ENCODE measurements at places on chromosomes 1 and 21.

DNA sequence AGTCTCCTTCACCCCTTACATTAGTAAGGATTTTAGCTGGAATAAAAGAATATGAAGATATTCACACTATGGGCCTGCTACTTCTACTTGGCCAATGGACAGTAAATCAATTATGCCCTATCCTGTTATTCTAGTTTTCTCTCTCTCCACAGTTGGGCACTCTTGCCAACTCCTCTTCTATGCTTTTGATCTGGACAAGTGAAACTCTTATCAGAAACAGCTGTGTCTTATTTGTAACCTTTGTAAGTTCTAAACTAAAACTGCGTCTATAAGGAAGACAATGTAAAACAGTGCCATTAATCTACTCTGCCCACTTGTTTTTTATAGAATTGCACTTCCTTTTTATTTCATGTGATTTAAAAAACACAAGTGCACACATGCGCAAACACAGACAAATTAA is 244.0 kb upstream of the DMRTA2 start:
- DNase-seq, result no peak

GRCh38 chr1:232477728-232478127 is 152.2 kb downstream of the SIPA1L2 start:
- no peak for DNase-seq

DNA sequence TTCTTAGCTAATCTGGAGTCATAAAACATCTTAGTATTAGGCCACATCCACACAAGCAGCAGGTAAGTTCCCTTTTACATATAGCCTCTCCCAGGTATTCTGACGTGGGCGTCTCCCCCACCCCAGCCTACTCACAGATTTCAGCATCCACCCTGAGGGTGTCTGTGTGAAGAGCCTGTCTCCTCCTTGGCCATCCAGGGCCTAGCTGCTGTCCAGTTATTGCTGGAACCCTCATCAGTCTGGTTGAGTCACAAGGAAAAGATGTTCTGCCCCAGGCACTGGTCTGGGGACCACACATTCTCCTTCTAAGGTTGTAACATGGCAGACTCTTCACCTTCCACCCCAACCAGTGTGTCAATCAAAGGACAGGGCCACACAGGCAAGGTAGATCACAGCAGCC is 57.6 kb downstream of the ETS2 start:
- DNase-seq, result no peak

- DNase-seq, result no peak
Measured at GRCh38 chr1:31624731-31625514, 7.4 kb downstream of the HCRTR1 start.

DNA sequence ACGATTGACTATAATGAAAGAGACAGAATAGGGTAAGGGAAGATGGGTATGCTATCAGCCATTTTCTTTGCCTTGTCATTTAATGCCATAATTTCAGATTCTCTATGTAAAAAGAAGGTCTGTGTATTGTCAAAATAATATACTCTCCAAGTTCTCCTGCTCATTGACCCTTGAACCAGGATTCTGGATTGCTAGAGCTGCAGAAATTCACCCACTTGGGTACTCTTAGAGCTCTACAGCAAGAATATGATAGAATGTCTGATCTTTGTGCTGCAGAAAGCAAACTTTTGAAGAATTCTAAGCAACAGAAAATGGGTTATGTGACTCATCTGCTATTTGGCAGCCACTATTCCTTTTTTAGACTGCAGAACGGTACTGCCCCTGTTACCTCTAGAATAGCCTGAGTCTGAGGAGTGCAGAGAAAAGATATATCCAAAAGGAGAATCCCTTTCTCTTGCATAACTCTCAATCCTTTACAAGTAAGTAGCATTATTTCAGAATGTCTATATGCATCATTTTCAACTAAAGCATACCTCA is 78.2 kb upstream of the TENT5C start:
- no peak for DNase-seq

DNA sequence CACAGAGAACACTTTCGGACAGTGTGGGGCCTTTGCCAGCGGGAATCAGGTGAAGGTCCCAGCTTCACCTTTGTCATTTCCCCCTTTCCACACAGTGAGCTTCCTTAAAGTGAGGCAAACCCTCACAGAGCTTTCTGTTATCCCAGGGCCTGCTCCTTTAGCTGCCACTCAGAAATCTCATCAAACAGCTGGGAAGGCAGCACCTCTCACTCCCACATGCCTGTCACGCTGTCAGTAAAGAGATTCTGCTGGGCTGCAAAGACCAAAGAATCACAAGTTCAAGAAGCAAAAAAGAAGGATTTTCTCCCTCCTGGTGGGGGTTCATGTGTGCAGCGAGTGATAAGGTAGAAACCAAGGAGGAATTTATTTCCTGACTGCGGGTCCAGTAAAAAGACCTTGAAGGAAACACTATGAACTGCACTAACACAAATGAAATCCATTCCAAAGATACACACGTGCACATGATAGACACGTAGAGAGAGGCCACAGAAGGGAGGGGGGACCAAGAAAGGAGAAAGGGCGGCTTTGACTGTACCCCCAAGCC is 44.0 kb downstream of the HTR6 start:
- no peak for DNase-seq

DNA sequence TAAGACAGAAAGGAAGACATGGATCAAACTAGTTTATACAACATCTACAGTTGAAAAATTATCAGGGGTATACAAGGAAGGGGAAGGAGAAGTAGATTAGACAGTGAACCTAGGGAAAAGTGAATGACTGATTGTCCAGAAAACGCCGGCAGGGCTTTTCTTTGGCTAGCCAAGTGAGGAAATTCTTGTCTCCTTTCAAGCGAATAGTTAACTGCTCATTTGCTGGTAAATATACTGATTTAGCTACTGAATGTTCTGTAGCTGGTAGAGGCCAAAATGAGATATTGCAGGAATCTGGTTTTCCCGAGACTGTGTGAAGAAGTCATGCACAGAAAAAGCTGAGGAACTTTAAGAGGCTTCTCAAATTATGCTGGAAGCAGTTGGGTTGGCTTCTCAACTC is 128.5 kb upstream of the ZNHIT6 start:
- no peak for DNase-seq

DNA sequence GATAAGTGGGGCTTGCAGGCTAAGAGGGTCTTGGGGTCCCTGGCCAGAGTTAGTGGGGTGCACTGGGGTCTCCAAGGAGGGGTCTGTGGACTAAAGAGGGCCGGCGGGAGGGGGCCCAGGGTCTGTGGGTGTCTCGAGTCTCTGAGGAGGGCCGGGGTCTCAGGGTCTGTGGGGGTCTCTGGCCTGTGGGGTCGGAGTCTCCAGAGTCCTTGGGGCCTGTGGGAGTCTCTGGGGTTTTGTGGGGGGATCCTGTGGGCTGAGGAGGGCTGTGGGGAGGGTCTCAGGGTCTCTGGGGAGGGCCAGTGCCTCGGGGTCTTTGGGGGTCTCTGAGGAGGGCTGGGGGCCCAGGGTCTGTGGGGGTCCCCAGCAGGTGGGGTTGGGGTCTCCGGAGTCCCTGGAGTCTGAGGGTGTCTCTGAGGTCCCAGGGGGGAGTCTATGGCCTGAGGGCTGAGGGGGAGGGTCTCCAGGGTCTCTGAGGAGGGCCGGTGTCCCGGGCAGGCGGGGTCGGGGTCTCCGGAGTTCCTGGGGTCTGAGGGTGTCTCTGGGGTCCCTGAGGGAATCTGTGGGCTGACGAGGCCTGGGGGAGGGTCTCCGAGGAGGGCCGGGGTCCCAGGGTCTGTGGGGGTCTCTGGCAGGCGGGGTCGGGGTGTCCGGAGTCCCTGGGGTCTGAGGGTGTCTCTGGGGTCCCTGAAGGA is 628 bp upstream of the PLEKHM2 start:
- no peak for DNase-seq

DNA sequence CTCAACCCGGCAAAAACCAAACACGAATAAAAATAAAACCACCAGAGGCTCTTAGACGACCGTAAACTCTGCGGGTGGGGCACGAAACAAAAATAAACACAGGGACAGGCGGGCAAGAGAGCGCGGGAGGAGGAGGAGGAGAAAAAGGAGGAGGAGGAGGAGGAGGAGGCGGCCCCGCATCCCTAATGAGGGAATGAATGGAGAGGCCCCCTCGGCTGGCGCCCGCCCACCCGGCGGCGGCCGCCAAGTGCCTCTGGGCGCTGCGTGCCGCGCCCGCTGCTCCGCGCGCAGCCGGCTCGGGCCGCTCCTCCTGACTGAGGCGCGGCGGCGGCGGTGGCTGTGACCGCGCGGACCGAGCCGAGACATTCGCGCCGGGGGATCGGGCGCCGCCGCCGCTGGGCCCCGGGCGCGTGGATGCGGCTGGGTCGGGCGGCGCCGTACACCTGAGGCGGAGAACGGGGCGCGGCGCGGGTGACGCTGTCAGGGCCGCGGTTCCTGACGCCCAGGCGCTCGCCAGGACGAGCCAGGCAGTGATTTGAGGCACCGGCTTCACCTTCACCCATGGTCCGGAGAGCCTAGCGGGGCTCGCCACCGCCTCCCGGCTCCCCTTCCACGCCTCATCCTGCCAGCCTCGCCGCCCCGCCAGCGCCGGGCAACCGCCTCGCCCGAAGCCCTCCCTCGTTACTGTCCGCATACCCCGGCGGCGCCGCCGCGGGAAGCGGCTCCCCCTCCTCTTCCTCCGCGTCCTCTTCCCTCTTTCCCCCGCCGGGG is at the start of gene MARK1:
Gene MARK1, plus strand, starts transcription at position 229 of the 771 bp plus-strand sequence. CDS start 687 bp downstream, outside the sequence.
- no peak for DNase-seq

- DNase-seq, result peak; percentile 53
Measured at GRCh38 chr1:11478571-11479374, at the start of gene DISP3. DISP3 (plus strand) TSS chr1:11479155; CDS start chr1:11500993, 21,838 bp downstream.

DNA sequence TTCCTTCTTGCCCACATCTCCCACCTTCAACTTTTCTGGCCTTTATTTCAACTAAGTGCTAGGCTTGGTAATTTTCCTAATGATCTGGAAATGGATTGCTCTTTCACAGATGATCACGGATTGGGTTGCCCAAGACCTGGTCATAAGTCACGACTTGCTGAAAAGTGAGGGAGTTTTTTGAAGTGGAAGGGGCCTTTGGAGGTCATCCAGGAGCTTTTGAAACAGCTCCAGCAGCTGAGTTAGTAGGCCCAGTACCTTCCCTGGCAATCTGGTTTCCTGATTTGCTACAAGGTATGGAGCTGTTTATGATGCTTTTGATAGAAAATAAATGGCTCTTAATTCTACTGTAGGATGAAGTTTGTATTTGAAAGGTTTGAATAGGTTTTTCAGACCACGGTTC is 20.4 kb downstream of the GREM2 start:
- DNase-seq, result no peak

GRCh38 chr1:24762133-24762676 is 17.0 kb downstream of the CLIC4 start:
- no peak for DNase-seq

GRCh38 chr1:68167211-68167610 is 65.1 kb downstream of the WLS start:
- DNase-seq, result no peak

- DNase-seq, result no peak
Measured at GRCh38 chr1:118340928-118341910, 156.2 kb upstream of the SPAG17 start.

GRCh38 chr1:31503570-31503969 is 72.7 kb upstream of the TINAGL1 start:
- DNase-seq, result no peak

- DNase-seq, result no peak
Measured at GRCh38 chr21:23690316-23690715, 1917.0 kb downstream of the MRPL39 start.

- no peak for DNase-seq
Measured at GRCh38 chr1:85689775-85690404, 18.3 kb downstream of the ZNHIT6 start.

GRCh38 chr1:175731581-175731980 is 11.8 kb downstream of the TNR start:
- no peak for DNase-seq

GRCh38 chr1:229991104-229991513 is 75.9 kb upstream of the GALNT2 start:
- no peak for DNase-seq

DNA sequence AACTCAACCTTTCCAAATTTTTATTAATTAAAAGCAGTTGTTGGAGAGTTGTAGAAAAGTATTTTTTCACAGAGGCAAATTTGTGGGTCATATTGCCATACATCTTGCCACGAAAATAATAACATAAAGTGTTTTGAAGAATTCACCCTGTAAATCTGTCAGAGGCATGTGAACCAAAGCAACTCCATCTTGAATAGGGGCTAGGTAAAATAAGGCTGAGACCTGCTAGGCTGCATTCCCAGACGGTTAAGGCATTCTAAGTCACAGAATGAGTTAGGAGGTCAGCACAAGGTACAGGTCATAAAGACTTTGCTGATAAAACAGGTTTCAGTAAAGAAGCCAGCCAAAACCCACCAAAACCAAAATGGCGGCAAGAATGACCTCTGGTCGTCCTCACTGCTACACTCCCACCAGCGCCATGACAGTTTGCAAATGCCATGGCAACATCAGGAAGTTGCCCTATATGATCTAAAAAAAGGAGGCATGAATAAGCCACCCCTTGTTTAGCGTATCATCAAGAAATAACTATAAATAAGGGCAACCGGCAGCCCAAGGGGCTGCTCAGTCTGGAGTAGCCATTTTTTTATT is 4.4 kb upstream of the CNN3 start:
- DNase-seq, result no peak

DNA sequence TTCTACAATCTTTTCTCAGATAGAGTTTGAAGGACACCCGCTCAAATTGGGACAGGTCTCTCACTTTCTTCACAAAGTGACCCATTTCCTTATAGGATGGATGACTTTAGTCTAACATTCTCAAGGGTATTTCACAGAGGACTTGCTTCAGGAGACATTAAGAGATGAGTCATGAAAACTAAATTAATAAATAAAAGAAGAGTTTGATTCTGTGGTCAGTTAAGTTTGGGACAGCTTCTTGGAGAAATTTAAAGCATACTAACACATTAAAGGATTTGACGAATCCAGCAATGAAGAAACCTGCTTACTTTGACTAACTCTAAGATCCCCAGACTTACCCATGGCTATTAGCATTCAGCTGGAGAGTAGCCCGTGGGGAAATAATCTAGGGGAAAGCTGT is 95.6 kb upstream of the RAB3GAP2 start:
- no peak for DNase-seq

DNA sequence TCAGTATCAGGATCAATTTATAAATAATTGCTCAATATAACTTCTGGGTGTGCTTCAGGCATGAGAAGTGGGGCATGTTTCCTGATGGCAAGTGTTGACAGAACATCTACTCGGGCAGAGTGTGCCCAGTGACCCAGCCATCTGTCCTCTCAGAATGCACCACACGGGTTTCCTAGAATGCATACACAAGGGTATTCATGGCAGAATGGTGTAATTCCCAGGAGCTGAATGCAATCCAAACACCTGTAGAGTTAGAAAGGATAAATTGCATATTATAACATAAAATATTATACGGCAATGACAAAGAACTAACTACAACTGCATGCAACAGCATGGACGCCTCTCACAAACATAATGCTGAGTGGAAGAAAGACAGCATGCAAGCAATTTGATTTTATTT is 391.9 kb downstream of the SIPA1L2 start:
- DNase-seq, result no peak
